ENCODE measurements at places on chromosomes 2 and 18. TPM values are rescaled to one million over a fixed set of nuclear protein-coding genes. Genes with fewer than 3 reads are reported as not detected.

DNA sequence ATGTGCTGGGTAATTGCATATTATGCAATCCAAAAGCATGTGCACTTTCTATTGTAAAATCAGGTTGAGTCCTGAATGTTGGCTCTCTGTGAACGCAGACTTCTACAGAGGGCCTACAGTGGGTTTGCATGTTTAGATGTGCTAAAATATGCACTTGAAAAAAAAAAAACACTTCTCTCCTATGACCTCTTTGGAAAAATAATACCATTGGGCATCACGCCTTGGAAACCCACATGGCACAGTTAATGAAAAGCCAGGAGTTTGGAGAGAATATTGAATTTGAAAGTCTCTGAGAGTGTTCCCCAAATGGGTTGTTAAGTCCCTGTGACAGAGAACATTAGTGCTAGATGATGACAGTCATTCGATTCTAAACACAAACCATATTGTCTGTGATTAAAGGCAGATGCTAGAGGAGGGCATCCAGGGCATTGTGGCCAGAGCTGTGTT, 710.4 kb upstream of the PIK3C3 start:
- DNase-seq = no peak

DNA sequence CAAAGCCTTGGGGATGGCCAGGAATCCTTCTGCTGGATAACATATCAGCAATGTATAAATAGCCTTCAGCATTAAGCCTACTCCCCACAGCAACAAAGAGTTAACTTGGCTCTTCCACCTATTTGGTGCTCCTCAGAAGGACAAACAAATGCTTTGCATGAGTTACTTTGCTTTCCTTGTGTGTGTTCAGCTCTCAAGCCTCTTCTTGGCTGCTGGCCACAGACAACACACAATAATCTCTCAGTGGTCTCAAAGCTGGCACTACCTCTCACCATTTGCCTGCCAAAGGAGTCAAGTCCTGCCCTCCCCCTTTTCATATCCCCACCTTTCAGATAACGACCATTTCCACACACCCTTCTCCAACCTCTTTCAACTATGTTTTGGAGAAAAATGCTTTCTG, 17.5 kb downstream of the FTCDNL1 start:
- no peak for DNase-seq

The TMEM178A gene
- 46.4 TPM for polyA plus RNA-seq

GRCh38 chr2:195468771-195469170, 188.3 kb upstream of the SLC39A10 start:
- DNase-seq = no peak

The FBXO48 gene
- polyA plus RNA-seq = 0.56 TPM

GRCh38 chr2:45173513-45173912, 164.3 kb upstream of the SIX2 start:
- no peak for DNase-seq

- DNase-seq = no peak
Measured at GRCh38 chr2:170887496-170887895, 41.6 kb upstream of the GORASP2 start.

The SLC9A4 gene
- not detected for polyA plus RNA-seq

- no peak for DNase-seq
Measured at GRCh38 chr18:63140038-63140450, 179.5 kb downstream of the BCL2 start.

The LBX2 gene
- polyA plus RNA-seq = not detected

DNA sequence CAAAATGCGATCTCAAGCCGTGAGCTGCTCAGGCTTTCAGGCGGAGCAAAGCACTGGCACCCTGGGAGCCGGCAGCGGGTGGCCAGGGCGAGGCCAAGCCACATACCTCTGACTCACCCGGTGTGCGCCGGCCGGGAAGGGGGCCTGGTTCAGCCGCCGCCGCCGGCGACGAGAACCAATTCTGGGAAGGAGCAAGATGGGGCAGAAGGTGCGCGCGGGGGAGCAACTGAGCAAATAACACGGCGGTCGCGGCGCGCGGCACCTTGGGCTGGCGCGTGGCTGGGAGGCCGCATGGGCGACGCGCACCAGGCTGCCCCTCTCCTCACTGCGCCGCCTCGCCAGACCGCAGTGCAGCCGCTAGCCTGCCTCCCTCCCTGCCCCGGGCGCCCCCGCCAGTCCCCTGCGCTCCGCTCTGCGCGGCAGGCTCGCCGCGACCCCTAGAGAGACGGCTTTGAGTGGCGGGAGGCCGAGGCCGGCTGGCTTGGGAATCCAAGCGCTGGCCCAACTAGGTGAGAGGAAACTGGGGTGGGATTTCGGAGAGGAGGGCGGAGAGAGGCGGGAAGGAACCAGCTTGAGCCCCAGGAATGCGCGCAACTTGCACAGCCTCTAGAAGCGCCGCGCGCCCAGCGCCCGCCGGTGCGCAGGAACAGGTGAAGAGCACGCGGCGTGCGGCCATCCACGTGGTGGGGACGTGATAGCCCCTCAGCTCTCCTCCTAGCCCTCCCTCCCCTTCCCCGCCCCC, 3.2 kb downstream of the NRP2 start:
- peak; percentile 68 for DNase-seq

The CCDC85A gene
- polyA plus RNA-seq = 0.18 TPM

GRCh38 chr2:67076239-67076624, 320.9 kb upstream of the ETAA1 start:
- no peak for DNase-seq

The KLF11 gene
- 6.8 TPM for polyA plus RNA-seq

The CRYGD gene
- polyA plus RNA-seq = not detected

The GALNT14 gene
- polyA plus RNA-seq = 2.6 TPM

- DNase-seq = no peak
Measured at GRCh38 chr2:106667478-106668070, 180.4 kb downstream of the CD8B2 start.

The SERPINB2 gene
- not detected for polyA plus RNA-seq

DNA sequence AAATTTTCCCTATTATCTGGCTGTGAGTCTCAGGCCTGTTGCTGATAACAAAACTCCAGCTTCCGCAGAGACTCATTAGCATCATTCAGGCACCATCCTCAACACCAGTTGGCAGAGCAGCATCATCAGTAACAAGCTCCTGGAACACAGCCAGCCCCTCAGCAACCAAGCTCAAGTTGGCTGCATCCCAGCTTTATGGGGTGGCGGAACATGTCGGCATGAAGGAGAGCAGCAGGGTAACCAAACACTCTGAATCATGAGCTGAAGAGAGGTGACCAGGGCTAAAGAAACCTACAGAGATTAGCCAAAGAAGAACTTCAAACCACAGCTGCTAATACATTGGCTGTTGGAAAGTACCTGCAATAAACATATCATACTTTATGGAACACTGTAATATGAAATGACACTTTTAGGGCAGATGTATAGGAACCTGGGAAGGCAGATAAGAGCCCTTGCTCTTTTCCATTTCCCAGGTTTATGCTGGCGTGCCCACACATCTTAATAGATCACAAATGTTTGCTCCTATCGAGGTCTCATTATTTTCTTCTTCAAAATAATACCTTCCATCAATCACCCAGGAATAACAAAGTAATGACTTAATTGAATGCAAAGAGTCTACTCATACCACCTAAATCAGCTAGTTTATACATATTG, 63.8 kb downstream of the PDE11A start:
- peak; percentile 19 for DNase-seq

DNA sequence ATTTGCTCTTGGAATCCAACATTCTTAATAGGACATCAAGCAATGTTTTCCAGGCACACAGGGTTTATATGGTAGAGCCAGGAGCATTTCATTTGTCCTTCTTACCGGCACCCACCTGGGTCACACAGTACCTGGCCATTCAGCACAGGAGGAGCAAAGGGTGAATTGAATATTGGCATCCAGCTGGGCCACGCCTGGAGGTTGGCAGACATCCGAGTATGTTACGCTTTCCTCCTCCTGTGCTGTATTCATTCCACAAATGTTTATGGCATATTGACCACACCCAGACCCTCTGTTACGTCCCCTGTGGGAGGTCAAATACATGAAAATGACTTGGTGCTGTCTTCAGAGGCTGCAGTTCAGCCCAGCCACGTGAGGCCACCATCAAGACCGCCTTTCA, 206.2 kb downstream of the RTP5 start:
- no peak for DNase-seq

The TXNDC2 gene
- polyA plus RNA-seq = 0.22 TPM

GRCh38 chr2:2325516-2325915, 5.6 kb downstream of the MYT1L start:
- DNase-seq = no peak

DNA sequence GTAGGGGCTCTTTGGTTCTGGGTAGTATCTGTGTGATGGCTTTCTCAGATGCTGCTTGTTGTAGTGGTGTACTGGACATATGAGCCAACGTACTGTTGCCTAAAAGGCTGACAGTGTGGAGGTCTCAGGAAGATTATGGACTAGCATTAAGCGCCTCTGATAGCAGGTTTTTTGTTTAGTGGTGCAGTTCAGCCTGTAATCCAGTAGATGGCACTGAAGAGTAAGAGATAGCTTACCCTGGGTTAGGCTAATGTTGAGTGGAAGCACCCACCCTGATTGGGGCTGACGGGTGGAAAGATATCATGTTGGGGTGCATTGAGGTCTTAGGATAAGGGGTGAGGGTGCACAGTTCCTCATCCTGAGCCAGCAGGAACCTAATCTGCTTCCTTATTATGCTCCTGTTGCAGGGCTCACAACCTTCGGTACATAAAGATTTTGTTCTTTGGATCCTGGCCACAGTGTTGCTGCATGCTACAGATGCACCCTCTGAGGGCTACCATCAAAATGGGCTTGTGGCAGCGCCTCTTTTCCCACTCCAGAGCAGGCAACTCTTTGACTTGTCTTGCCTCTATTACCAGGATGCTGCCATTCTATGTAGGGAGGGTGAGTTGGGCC, 79.6 kb downstream of the MSTN start:
- DNase-seq = no peak

The PLEK gene
- 7.4 TPM for polyA plus RNA-seq

- no peak for DNase-seq
Measured at GRCh38 chr2:178506101-178506500, 25.8 kb downstream of the PLEKHA3 start.

GRCh38 chr18:80250740-80251364, 3.5 kb upstream of the PARD6G start:
- no peak for DNase-seq

The C2orf15 gene
- 0.44 TPM for polyA plus RNA-seq

DNA sequence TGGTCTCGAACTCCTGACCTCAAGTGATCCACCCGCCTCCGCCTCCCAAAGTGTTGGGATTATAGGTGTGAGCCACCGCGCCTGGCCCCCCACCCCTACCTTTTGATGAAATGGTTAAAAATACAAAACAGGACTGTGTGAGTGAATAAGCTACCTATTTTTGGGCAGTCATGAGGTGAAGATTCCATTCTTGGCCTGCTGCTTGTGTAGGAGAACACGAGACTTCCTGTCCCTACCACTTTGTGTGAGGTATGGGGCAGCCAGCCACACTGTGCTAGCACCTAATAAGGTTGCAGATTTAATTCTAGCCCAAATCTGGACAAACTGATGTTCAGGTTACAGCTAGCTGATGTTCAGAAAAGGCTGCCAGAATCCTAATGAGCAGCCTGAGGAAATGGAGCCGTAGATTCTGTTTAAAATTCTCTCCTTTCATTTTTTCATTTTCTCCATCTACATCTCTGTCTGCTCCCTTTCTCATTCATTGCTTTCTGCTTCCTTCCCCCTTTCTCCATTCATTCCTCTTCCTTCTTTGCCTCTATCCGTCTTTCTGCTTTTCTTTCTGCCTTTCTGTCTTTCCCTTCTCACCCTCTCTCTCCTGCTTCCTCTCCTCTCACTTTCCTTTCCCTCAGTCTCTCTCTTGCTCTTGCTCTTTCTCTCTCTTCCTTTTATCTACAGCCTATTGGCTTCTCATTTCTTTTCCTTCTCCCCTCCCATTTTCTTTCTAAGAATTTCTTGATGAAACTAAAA, 4.6 kb upstream of the LTBP1 start:
- no peak for DNase-seq

GRCh38 chr2:238851761-238852160, 3.9 kb downstream of the TWIST2 start:
- no peak for DNase-seq

DNA sequence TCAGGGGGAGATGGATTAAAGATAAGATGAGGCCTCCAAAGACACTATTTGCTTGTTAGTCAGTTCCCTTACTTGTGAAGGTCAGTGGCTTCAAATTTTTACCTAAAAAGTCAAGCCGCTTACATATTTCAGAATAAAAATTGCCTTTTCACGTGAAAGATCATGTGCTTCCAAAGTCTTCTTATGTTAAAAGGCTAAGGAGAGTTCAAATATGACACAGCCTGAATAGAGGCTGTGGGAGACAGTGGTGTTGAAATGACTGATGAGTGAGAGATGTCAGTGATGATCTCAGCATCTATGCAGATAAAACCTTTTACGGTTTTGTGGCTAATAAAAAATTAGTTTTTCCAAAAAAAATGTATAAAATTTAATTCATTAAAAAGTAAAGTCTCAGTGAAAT, 40.5 kb downstream of the UPP2 start:
- no peak for DNase-seq

The RTP5 gene
- polyA plus RNA-seq = not detected

DNA sequence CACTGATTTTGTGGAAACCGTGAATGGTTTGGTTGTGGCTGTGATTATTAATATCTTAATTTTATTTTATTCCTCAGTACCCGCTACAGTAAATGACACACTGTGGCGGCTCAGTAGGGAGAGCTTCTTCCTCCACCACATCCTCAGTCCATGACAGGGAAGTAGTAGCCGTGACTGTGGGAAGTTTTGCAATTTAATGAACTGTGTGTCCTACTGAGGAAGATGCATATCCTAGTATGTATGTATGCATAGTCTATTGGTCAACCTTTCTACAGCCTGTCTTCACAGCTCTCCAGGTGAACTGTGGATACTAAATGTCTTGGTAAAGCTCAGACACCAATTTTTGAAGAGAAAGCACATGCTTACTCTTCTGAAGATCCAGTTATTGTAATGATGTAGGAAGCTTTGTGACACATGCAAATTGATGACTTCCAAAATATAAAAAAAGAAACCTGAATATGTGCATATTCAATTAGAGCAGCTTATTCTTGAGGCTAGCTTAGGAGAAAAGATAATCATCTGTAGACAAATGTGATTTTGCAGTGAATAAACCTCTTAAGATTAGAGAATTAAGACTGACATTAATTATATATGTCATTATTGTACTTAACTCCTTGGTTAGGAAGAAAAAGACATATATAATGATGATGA, 384.3 kb upstream of the CNTNAP5 start:
- no peak for DNase-seq

The NPAS2 gene
- polyA plus RNA-seq = 51.3 TPM

DNA sequence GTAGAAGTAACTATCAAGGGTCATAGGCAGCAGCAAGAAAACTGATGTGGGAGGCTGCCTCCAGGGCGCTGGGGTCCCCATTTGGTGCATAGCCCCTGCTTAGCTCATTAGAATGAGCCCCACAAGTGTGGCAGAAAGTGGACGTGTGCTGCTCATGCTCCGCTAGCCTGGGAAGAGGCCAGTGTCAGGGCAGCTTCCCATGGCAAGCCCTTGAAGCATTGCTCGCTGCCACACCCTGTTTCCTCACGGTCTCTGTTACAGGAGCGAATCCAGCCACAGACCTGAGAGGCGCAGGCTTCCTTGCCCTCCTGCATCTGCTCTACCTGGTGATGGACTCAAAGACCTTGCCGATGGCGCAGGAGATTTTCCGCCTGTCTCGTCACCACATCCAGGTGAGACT, 22.5 kb downstream of the ELMOD3 start:
- DNase-seq = no peak

The CTAGE1 gene
- not detected for polyA plus RNA-seq

The BOK gene
- 19.3 TPM for polyA plus RNA-seq

All from adrenal gland (tissue), 19 donors.